ENCODE measurements at places on chromosomes 12 and 14.

DNA sequence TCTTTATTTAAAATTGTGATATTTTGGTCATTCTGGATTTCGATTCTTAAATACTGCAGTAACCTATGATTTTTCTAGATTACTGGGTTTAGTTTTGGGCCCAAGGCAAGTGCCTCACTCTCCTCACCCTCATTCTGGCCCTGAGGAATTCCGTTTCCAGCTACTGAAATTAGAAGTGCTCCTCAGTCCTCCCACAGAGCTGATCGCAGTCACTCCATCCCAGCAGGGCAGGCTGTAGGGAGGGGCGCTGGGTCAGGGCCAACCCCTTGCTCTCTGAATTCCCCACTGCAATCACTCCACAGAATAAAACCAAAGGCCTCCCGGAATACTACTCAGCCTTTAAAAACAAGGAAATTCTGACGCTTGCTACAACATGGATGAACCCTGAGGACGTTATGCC is 66.5 kb upstream of the DIO3 start:
- DNase-seq: no peak

- no peak for DNase-seq
Observed at GRCh38 chr12:22722081-22722480, 97.1 kb downstream of the ETNK1 start.

DNA sequence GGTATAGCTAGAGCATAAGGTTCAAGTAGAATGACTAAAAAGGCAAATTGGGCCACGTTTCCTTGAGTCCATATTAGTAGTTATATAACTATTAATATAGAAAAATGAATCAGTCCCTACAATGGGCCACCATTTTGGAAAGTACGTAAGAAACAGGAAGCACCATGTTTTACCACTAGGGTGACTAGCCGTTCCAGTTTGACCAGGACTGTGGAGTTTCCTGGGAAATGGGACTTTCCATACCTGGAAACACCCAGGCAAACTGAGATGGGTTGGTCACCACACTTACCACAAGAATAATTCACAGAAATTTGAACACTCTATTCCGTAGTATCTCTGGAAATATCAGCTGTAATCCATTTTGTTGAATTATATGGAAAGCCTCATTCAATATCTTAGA is 2.1 kb upstream of the MAGOHB start:
- no peak for DNase-seq

GRCh38 chr14:74946659-74947281 is 8.6 kb downstream of the PGF start:
- no peak for DNase-seq

- DNase-seq: no peak
Observed at GRCh38 chr12:98475565-98475908, 39.9 kb upstream of the TMPO start.

GRCh38 chr12:68805592-68806120 is 2.3 kb upstream of the MDM2 start:
- DNase-seq: peak; percentile 50
